Left forelimb (tissue), 1 donor: ENCODE measurements at places on chromosomes 2 and 18.

DNA sequence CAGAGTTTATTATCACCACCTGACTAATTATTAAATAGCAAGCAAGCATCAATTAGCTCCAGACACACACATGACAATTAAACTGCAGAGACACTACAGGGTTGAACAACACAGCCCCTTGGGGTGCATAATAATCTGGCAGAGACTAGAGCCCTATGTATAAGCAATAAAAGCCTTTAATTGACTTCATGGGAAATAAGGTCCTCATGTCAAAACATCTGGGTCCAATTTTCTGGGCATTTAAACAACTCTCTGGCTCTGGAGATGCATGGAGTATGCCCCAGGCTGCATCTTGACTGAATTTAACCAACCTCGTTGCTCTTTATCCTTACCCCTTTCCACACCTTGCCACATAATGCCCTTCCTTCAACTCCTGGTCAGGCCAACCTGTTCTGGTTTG lies 270.7 kb upstream of the THUMPD2 start:
- no peak for DNase-seq

DNA sequence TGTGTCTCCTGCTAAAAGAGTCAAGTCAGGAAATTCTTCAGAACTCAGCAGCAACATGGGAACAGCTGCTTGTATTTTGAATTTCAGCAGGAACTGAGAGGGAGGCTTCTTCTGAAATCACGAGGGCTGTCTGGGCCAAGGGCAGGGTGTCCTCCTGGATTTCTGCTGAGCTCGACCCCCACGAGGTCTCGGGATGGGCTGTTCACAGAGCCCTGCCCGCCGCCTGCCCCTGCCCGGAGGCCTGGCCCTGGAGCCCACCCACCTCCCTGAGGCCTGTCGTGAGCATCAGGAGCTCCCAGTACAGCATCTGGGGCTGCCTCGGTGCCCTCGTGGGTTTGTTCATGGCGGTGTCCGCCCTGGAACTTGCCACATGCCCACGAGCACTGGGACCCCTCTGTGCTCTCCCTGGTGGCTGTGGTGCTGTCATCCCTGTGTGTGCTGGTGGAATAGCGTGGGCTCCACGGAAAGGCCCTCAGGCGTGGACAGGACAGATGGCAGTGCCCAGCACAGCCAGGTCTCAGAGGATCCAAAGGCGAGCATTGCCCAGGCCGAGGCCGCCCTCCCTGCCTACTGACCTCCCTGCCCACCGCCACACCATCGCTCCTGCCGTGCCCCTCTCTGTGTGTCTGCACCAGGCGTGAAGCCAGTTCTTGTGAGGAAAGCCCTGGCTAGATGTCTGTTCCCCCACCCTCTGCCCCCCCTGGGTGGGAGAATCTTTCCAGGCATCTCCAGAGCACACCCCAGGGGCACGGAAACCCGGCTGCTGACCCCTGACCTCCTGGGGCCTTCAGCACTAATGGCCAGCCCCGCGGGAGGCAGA lies 25.9 kb downstream of the RAMP1 start:
- peak; percentile 63 for DNase-seq

DNA sequence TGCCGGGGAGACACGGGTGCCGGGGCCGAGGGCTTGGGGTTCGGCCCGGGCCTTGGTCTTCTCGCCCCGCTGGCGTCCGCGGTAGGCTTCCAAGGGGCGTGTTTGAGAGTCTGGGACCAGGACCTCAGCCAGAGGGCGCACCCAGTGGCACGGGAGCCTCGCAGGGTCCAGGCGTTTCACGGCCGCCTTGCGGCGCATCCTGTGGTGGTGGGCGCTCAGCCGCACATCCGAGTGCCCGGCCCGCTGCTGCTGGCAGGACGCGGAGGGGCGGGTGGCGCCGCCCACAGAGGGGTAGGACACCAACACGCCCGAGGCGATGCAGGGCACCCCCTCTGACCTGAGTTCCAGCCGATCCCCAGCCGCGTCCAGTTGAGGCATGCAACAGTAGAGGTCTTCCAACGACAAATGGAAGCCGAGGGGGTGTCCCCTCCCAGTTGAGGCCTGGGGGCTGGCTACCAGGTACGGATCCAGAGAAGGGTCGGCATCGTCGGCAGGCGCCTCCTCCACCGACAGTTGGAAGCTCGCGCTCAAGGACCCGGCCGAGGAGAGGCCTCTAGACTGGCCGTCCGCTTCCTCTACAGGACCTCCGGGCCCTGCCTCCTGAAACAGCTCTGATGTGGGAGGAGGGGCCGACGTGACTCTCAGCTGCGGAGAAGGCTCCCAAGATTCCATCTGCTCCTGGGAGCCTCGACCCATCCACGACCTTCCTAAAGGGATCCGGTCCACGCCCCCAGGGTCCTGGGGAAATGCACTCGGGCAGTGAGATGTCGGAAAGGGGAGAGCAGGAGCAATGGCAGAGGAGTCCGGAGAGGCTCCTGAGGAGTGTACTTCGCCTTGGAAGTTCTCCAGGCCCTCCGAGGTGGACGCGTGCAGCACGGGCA lies 6.3 kb downstream of the C2orf81 start:
- peak; percentile 78 for DNase-seq

GRCh38 chr18:66990909-66991308 lies 387.0 kb upstream of the CDH19 start:
- no peak for DNase-seq

DNA sequence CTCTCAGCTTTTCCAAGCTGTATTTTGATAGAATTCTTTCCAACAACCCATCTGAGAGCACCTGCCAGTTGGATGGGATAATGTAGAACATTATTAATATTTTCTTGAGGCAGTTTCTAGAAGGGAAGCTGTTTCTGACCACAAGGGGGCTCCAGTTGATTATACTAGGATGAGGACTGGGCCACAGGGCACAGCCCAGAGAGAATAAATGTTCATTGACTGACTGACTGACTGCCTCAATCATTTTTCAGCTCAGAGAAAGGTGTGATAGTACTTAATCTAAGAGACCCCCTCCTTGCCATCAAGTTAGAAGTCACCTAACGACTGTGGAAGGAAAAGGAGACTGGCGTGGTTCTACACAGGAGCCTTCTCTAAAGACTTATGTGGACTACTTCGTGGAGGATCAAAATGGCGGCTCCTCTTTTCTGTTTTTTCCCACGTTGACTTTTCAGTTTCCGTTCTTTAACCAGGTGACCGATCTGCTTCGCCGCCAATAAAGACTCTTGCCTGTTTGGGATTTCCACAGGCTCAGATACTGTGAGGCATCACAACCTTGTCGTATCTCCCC lies 31.9 kb upstream of the CREG2 start:
- peak; percentile 55 for DNase-seq

- no peak for DNase-seq
These were observed 114.7 kb upstream of the CAVIN2 start for GRCh38 chr2:191961556-191961955.

- no peak for DNase-seq
These were observed 11.4 kb downstream of the SLC1A4 start for GRCh38 chr2:65000644-65001043.

DNA sequence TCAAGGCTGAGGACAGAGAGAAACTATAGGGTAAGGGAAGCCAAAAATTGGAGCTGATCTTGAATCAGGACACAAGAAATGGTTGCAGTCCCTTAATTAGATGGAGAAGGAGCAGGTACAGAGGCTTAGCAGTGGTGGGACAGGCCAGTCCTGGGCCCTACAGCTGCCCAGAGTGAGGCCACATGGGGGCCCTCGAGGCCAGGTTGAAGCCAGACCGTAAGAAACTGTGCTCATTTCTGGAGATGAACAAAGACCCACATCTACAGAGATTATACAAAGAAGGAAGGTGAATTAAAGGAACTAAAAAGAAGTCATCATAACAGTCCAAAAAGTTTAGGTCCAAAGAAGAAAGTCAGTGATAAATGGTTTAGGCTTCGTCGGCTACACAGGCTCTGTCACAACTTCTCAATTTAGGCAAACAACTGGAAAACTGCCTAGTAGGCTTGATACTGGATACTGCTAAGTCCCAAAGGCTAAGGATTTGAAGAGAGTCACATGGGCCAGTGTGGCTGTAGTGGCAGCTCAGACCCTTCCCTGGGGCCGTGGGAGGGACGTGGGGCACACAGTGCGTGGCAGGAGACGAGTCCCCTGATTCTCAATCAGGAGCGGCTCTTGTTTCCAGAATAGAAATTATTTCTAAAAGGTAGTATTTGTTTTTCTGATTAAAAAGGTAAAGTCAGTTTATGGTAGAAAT lies 50.4 kb upstream of the CNGA3 start:
- DNase-seq, result no peak

DNA sequence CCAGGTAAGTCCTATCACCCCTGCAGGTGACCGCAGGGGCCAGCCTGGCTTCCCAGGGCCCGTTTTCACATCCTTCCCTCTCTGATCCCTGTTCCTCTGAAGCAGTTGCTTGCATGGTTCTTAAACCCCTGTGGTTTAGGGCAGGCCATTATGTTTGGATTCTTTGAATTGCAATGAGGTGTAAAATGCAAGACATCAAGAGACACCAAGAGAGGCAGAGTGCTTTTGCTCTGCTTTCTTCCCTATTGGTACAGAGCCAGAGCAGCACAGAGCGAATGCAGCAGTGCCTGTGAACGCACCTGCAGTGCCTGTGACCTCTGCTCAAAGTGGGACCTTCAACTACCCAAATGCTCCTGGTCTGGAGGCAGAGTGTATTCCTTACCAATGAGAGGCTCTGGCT lies 7.6 kb downstream of the RFX8 start:
- no peak for DNase-seq

- DNase-seq, result no peak
These were observed 77.2 kb upstream of the STK17B start for GRCh38 chr2:196248467-196249094.

GRCh38 chr2:216863946-216864345 lies 4.1 kb upstream of the TNP1 start:
- DNase-seq, result no peak

DNA sequence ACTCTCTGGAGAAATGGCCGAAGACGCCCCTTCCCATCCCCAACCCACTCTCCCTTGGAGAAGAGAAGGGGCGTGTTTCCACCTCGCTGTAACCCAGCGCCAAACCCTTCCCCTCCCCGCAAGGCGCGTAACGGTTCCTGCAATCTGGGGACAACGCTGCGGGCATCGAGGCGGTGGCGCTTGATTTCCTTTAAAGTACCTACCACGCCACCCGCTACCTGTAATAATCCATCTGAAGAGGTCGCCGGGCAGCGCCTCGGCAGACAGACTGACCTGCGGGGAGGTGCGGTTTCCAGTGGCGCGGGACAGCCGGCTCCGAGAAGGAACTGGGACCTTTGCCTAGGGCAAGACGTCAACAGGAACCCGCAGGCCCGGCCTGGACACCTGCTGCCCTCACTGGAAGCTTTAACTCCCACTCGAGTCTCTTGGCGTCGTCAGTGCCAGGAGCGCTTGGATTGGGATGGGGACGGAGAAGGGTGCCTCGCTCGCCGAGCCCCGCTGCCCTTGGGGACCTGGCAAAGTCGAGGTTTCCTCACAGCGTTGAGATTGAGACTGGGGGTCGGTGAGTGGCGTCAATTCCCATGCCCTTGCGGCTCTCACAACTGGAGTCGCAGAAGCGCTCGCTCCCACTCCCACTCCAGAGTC lies at the start of gene CYP1B1:
Gene CYP1B1, minus strand, starts transcription at position 645 of the 645 bp plus-strand sequence. CDS start 763 bp downstream, outside the sequence.
- DNase-seq, result no peak

GRCh38 chr18:37284260-37284659 lies 281.3 kb downstream of the CELF4 start:
- no peak for DNase-seq

DNA sequence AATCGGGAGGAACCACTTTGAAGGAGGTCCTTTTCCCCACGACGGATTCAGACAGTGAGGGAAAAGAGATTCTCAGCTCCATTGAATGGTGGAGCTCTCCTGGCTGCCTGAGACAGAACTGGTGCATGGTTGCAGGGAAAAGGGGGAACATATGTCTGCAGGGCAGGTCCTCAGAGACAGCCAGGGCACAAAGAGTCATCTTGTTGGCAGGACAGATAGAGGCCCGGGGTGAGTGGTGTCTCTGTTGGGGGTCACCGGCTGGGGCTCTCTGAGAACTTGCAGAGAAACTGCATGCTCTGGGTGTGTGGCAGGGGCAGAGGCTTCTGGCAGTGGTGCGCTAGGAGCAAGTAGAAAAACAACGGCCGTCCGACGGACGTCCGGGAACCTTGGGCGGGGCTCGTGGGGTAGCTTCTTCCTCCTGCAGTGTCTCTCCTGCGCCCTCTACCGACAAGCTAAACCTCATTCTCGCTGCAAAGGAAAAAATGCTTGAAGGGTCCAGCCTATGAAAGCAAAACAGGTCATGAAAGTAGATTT lies 94.3 kb downstream of the CDCA7 start:
- no peak for DNase-seq

DNA sequence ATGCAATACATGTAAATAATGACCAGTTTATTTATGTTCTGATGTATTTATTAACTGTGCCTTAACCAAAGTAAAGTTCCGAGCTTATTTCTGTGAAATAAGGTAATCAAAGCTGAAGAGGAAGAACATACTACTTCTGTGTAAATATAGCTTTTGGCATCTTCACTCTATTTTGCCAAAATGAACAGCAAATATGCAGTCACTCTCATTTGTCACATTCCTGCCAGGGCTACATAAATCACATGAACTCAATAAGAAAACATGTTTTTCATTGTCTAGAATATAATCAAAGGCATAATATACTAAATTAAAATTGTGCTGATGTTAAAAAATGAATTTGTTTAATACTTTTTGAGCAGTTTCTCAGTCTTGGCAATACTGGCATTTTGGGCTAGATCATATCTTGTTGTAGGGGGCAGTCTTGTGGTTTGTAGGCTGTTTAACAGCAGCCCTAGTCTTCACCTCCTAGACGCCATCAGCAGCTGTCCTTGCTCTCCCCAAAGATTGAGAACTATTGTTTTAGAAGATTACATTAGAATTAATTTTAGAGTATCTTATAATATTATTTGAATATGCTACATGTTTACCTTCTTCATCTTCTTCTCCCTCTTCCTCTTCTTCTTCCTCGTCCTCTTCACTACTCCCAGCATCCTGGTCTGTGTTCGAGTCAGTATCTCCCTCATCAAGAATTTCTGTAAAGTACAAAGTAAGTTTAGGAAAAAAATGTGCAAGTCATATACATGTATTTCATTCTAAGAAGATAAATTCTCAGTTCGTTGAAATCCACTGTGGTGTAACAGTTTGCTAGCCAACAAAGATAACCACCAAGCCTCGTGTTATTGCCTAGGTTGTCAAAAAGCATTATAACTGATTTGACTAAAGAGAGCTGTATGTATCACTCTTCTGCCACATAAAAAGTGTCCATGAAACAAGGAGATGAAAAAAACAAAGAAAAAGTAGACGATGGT lies 41.5 kb downstream of the CWC22 start:
- DNase-seq, result no peak

GRCh38 chr2:219274361-219274921 lies 4.7 kb upstream of the DNAJB2 start:
- no peak for DNase-seq

DNA sequence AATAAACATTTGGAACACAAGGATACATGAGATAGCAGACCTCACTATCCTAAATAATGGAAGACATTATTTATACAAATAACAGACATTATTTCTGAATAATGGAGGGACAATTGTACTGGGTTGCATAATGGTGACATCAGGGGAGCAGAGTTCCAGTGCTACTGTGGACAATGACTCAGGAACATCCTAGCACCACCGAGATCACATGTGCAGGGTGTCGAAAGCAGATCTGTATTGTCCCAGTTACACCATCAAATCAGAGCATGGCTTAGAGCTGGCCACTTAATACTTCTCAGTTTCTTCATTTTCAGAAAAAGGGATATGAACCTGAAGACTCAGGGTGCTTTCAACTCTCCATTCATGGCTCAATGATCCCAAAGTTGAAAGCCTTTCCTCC lies 249.1 kb upstream of the RBMS1 start:
- no peak for DNase-seq
